ENCODE measurements at places on chromosomes 12 and 14.
A peak's percentile ranks its signal among the peaks of the same experiment; 100 is the strongest.

DNA sequence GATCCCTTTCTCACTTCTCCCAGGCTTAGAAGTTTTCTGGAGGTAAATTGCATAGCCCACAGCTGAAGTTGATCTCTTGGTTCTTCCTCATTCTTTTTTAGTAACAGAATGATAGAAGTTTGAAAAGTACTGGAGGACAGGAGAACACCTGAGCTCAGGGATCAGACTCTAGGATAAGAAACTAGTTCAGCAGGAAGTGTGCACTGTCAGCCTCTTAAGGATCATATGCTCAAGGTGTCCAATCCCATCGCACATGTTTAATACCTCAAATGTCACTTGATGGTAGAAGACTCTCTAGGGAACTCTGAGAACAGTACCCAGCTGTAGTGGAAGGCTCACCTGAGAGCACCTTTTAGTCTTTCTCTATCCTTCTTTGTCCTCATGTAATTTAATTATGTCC, 14.7 kb upstream of the LIMA1 start:
- no peak for DNase-seq

DNA sequence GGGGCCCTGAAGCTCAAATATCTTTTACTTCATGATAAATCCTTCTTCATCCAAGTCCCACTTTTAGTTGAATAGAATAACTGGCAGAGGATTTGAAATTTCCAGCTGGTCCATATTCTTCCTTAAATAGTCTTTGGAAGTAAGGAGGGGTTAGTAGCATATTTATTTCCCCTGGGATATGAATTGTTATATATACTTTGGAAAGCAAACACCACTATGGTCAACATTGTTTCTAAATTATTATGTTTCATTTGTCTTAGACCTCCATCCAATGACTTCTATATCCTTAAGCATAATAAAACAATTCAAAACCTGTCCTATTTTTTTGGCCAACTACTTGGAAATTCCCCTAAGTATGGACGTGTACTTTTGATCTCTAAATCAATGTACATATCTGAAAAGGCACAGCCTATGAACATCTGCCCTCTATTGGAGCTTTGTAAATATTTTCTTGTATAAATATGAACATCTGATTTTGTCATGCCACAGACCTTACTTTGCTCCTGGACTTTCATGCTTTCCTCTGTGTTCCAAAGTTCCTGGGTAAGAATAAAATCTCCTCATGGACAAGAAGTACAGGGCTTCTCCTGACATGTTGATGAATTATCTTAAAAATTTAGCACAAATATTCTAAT, 1212.0 kb downstream of the GALC start:
- no peak for DNase-seq

DNA sequence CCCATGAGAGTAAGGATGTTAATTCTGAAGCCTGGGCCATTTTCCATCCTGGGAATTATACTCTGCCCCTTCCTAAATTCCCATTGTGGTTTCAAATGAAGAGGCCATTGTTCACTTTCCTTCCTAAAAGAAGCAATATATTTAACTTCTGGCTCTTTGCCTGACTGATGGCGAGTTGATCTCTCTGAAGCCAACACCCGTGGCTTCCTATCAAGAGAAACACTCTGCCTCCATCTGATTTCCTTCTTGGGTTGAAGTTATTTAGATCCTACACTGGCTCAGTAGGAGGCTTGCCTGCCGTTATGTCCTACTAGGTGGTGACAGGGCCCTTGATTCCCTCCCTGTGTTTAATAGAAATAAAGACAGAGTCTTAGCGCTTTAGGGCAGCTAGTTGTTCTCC, 97.4 kb downstream of the PRKCH start:
- DNase-seq, result no peak

GRCh38 chr14:106874350-106874749, 1348.0 kb downstream of the TMEM121 start:
- no peak for DNase-seq

DNA sequence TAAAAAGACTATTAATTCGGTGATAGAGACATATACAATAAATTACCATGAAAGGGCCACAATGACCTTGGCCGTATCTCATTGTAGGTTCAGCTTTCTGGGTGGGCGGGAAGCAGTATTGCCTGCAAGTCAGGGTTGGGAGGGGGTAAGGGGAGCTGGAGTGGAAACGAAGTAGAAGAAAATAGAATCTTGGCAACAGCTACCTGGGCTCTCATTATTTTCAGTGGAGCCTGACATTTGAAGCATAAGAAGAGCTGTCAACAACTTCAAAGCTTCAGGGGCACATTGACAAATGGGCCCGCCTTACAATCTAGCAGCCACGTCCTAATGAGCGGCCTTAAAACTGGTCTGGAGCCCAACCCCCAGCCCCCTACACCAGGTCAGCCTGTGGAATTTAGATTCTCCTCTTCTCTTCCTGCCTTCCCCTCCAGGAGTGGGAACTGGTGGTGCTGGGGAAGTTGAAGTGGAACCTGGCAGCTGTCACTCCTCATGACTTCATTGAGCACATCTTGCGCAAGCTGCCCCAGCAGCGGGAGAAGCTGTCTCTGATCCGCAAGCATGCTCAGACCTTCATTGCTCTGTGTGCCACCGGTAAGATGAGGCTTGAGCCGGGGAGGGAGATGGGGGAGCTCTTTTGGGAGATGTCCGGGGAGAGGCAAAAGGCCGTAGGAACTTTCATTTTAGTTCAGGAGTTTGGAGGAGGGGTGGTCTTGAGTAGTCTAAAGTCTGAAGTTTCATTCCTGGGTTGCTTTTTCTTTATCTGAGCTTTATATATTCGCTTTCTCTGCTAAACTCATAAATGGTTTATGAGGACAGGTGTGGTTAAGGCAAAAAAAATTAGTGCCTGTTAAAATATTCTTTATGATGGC, 5.0 kb downstream of the CCND2 start:
- DNase-seq, result peak; percentile 25

GRCh38 chr12:107384645-107385044, 291.3 kb upstream of the CRY1 start:
- no peak for DNase-seq

DNA sequence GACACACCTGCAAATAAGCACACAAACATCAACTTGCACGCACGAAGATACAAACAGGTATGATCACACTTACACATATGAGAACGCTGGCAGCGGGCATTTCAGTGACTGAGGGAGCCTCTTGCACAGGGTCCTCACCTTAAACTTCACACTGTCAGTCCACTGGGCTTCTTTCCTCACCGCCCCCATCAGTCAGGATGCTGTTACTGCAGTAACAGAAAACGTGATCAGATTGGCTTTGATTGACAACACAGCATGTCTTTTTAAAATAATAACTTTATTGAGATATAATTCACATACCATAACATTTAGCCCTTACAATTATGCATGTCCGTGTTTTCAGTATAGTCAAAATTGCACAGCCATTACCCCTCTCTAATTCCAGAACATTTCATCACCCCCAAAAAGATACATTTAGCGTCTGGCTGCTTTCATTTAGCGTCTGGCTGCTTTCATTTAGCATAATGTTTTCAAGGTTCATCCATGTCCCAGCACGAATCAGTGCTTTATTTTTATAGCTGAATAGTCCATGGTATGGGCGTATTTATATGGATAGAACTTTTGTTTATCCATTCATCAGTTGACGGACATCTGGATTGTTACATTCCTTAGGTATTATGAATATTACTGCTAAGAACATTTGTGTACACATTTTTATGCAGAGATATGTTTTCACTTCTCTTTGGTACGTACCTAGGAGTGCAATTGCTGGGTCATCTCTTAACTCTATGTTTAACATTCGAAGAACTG, 8.4 kb downstream of the CCDC197 start:
- DNase-seq, result no peak

- no peak for DNase-seq
Observed at GRCh38 chr14:77565289-77565993, 51.0 kb downstream of the SPTLC2 start.

- DNase-seq, result no peak
Observed at GRCh38 chr14:94334872-94335271, 11.7 kb upstream of the SERPINA6 start.

GRCh38 chr14:68820999-68821683, 28.3 kb upstream of the ZFP36L1 start:
- no peak for DNase-seq

DNA sequence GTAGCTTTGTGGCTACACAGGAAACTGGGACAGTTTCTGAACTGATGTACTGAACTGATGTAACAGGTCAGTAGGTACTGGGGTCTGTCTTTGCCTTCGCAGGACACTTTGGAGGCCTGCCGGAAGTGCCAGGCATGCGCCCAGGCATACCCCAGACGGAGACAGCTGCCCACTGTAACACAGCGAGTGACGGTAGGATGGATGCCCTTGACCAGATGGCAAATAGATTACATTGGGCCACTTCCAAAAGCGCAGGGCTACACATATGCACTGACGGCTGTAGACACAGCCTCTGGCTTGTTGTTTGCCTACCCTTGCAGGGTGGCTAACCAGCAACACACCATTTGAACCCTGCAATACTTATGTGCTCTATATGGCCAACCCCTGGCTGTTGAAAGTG, 94.1 kb upstream of the TMPO start:
- DNase-seq, result no peak

DNA sequence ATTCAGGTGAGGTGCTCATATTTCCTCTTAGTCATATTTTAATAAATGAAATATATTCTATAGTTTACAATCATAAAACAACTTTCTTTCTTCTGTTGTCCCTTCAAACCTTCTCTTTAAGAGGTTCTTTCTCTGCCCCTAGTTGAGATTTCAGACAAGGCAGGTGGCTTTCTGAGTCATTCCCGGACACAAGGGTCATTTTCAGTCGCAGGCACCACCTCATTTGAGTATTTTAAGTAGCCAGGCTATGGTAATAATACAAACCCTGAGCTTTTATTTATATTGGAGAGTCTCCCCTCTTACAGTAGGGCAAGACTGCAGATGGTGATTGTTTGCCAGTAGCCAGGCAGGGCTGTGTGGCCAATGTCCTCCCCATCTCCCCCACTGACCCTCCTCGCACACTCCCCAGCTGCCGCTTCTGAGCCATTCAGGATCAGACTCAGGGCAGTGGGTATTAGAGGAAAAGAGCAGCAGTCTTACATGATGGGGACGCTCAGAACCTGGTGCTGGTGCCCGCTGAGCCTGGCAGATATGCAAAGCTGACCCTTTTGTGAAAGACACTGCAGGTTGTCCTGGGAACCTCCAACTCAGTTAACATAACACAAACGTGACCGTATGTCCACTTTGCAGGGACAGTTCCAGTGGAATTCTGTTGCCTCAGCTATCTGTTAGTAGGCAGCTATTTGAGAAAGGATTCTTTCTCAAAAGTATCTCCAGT, 101.1 kb upstream of the BCL2L14 start:
- DNase-seq, result no peak

DNA sequence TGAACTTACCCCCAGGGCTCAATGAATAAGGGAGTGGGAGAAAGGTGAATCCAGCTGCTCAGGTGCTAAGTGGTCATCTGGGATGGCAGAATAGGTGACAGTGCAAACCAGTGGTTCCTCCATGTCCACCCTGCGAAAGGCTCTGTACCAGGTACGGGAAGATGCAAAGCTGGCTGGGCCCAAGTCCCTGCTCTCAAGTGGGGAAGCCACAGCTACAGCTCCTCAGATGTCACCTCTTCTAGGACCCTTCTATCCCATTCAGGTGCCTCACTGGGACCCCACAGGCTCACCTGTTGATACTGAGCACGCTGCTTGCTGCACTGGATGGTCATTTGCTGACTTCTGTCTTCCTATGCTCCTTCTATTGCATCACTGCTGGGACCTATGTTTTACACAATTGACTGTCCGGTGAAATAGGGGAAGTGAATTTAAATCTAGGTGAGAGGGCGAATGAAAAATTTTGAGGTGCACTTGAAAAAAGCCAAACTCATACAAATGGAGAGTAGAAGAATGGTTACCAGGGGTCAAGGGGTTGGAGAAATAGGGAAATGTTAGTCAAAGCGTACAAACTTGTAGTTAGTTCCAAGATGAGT, 20.3 kb upstream of the PPP4R4 start:
- DNase-seq, result no peak

- DNase-seq, result no peak
Observed at GRCh38 chr12:32754111-32754510, 1.6 kb downstream of the YARS2 start.

DNA sequence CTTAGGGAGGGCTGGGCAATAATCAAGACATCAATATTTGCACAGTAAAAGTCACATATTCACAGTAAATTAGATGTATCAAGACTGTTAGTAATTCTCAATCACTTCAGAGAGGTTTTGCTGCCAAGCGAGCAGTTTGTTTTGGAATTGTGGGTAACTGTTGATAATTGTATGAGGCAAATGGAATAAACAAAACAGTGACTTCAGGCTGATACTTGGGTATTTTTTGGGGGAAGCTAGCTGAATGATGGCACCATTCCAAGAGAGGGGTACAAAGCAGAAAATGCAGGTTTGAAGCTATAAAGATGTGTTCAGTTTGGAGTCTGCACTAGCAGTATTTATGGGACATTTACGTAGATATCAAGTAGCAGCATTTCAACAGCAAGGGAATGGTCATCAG, 232.8 kb upstream of the ATP2B1 start:
- DNase-seq, result no peak

GRCh38 chr12:15787778-15788177, 1.4 kb downstream of the EPS8 start:
- DNase-seq, result no peak

GRCh38 chr14:98808494-98809407, 463.2 kb downstream of the BCL11B start:
- no peak for DNase-seq

- no peak for DNase-seq
Observed at GRCh38 chr12:119841433-119842210, 35.5 kb downstream of the CIT start.

DNA sequence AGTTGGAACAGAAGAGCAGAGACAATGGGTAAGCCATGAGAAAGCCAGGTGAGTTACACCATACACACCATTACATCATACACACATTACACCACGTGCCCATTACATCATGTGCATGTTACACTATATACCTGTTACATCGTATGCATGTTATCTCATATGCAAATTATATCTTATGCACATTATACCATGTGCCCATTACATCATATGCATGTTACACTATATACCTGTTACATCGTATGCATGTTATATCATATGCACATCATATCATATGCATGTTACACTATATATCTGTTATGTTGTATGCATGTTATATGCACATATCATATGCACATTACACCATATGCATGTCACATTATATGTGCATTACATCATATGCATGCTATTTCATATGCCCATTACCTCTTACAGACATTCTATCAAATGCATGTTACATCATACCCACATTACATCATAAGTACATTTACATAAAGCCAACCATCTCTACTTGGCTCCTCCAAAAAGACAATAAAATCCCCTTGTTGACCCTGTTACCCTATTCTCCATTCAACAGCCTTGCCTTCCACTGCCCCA, 207.2 kb downstream of the KSR2 start:
- DNase-seq, result no peak

GRCh38 chr12:110697236-110697635, 8.3 kb upstream of the HVCN1 start:
- DNase-seq, result no peak

DNA sequence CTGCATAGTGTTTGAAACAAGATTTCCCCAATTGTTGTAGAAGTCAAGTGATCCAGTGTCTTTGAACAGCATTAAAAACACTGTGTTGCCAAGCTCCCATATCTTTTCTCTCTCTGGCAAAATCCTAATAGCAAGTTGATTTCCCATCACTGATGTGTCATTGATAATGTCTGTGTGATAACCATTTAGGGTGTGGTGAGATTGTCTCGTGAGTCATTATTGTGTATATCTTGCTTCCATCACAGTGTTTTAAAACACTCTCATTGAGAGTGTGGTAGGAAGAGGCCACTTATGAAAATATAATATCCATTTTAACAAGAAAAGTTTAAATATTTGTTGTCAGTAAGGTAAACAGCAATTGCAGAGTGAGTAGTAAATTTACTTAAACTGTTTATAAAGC, 74.7 kb downstream of the PRORP start:
- DNase-seq, result no peak

GRCh38 chr12:82461393-82461792, 103.1 kb downstream of the METTL25 start:
- no peak for DNase-seq

Measured in midbrain (tissue), 1 donor.